Stimulated activated CD4-positive, alpha-beta T cell treated with anti-CD3 and anti-CD28 coated beads, Interleukin-1b, Interleukin-23, amount 100 ng/mL, for 48 hours (primary cell): ENCODE measurements at places on chromosomes 2 and 18.

DNA sequence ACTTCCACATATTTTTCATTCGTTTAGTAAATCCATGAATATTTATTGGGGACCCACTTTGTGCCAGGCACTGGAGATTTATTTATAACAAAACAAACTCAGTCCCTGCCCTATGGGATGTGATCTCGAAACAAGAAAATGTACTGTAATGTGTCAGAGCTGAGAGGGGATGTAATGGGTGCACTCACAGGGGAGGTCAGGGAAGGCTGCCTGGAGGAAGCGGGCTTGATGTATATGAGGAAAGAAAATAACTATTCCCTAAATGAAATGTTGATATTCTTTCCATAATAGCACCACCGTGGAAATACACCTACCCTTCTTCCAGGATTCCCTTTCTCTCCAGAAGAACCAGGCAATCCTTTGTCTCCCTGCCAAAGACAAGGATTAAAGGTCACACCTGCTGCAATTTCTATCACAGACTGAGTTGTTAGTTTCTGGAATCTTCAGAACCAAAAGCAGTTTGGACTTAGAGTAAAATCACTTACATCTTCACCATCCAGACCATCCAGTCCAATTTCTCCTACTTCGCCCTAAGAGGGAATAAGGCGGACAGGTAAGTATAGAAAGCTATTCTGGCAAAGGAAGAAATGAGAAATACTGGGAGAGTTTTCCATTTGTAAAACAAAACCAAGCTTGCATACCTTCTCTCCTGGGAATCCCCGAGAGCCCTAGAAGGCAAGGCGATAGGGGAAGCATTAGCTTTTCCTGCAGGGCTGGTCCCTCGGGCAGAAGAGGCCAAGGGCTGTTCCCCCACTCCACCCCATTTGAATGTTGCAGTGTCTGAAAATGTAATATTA, 55.0 kb downstream of the COL6A3 start:
- DNase-seq, result no peak

- no peak for DNase-seq
Observed at GRCh38 chr2:8277921-8278571, 403.8 kb upstream of the ID2 start.

DNA sequence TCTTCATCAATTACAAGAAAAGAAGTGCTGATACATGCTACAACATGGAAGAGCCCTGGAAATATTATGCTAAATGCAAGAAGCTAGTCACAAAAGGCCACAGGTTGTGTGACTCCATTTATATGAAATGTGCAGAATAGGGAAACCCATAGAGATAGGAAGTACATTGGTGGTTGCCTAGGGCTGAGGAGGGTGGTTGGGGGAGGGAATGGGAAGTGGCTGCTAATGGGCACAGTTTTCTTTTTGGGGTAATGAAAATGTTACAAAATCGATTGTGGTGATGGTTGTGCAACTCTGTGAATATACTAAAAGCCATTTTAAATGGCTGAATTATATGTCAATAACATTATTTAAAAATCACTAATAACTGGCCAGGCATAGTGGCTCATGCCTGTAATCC, 24.3 kb upstream of the RESP18 start:
- DNase-seq, result no peak

- no peak for DNase-seq
Observed at GRCh38 chr2:27572998-27573429, 9.8 kb upstream of the ZNF512 start.

DNA sequence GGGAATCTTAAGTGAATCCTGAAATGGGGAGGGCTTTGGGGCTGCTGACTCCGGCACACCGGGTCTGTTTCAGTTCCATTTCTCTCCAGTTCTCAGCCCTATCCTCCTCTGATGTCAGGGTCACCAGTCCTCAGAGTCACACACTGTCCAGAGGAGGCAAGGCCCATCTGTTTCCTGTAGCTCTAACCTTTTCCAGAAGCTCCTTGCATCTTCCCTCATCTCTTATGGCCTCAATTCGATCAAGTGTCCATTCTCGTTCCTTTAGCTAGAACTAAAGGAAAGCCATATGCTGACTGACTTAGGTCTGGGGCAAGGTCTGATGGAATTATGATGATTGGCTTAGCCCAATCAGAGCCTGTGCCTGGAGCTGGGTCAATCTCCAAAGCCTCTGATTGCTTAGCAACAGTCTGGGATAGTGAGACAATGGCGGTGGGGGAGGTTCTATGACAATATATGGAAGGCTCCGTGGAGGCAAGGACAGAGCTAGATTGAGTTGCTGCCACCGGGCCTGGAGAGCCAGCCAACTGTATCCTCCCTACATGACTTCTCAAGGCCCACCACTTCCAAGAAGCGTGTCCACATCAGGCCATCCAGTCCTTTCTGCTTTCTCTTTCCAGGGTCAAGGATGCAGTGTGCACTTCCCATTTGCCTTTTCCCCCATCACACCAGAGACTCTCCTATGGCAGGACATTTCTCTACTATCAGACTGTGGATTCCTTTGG, 5.2 kb downstream of the ANKRD53 start:
- no peak for DNase-seq

GRCh38 chr18:21053127-21053526, 58.5 kb downstream of the ROCK1 start:
- DNase-seq, result no peak

- DNase-seq, result no peak
Observed at GRCh38 chr2:213002383-213002782, 149.0 kb downstream of the IKZF2 start.

DNA sequence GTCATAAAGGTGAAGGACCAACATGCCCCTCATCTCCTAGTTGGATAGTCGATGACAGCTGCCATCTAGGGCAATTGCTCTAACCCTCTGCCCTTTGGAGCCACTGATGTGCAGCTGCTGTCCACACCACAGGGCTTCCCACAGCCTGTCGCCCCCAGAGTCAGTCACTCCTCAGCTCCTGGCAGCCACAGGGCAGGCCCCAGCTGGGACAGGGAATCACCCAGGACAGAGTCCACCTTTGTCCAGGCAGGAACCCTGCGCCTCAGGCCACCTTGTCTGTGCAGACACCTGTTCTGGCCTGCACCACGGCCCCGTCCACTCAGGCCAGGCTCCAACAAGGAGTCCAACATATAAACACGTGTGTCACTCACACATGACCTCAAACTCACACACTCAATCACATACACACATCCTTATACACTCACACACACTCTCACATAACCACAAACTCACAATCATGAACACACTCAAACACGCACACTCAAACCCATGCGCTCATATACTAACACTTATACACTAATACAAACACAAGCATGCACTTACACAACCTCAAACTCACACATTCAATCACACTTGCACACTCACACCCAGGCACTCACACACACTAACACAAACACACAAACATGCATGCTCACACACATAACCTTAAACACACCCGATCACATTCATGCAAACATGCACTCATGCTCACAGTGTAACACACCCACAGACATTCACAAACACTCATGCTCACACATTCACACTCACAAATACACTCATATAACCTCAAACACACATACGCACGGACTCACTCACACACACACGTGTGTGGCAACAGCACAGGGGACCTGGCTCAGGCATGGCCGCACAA, 29.7 kb downstream of the HDAC4 start:
- DNase-seq, result no peak

DNA sequence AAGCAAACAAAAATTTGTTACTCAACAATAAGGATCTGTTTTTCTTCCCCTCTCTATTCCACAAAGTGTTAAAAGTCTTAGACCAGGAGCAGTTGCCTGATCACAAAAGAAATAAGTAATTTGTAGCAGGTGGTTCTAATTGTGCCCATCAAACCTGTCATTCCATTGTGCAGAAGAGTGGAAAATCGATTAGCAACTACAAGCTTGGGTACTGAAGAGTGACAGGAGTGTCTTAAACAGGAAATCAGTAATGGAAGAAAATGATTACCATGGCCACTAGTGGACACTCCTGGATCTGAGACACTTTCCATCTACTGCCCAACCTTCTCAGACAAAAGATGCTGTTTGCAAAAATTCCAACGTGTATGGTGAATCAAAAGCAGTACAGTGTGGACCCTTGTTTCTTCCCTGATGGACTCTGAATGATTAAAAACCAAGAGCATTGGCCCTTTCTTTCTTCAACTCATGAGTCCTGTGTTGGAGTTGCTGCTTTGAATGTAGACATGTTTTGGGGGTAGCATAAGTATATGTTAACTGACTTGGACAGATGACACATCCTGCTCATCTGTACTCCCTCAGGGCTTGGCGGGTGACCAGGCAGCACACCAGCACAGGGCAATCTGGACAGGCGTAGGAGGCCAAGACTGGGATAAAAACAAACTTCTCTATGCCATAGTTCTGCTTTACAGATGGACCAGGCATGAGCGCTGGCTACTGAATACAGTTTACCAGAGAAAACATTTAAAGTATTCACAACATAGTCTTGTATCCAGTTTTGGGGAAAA, 51.9 kb downstream of the PLA2R1 start:
- DNase-seq, result no peak

GRCh38 chr2:31137211-31138036, 816 bp downstream of the GALNT14 start:
- no peak for DNase-seq

- no peak for DNase-seq
Observed at GRCh38 chr18:48127606-48128005, 197.1 kb upstream of the SMAD2 start.

DNA sequence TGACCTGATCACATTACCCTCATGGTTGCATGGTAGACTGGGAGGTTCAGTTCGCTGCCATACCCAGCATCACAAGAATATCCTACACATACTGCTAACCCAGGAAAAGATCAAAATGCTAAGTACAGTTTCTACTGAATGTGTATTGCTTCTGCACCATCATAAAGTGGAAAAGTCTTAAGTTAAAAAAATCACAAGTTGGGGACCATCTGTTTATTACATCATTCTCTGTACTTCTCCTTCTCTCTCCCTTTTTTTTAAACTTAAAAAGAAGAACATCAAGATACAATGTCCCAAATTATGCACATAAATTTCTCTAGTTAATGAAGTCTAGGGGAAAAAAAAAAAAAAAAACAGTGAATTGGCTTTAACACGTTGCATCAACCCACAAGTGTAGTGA, 43.3 kb downstream of the NBAS start:
- DNase-seq, result no peak

- DNase-seq, result no peak
Observed at GRCh38 chr2:223101340-223102039, 49.5 kb downstream of the KCNE4 start.

DNA sequence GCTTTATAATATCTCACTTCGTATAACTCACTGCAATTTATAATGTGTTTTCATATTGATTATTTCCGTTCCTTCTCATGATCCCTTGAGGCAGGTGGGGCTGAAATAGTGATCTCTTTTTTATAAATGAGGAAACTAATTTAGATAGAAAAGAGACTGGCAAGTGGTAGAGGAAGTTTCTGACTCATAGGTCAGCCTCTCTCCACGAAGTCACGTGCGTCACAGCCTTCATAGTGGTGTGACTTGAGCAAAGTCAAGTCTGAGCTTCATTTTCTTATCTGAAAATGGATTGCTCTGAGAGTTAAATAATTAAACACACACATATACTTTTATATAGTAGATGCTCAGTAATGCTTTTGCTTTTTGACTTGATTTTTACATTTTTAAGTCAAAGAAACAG, 19.9 kb downstream of the ABCG5 start:
- DNase-seq, result peak; percentile 34

- no peak for DNase-seq
Observed at GRCh38 chr2:128577141-128577930, 258.7 kb upstream of the HS6ST1 start.

- DNase-seq, result no peak
Observed at GRCh38 chr2:129763966-129764365, 215.5 kb upstream of the RAB6C start.

- DNase-seq, result no peak
Observed at GRCh38 chr2:133377599-133377998, 190.7 kb downstream of the NCKAP5 start.

GRCh38 chr2:39625927-39626270, 39.8 kb upstream of the TMEM178A start:
- DNase-seq, result no peak

- DNase-seq, result peak; percentile 3
Observed at GRCh38 chr2:151670346-151670745, 63.9 kb downstream of the NEB start.

- no peak for DNase-seq
Observed at GRCh38 chr2:42566837-42567321, 1.6 kb upstream of the MTA3 start.

GRCh38 chr2:160358046-160358445, 135.6 kb downstream of the RBMS1 start:
- DNase-seq, result no peak

- no peak for DNase-seq
Observed at GRCh38 chr2:55009277-55010060, 40.8 kb downstream of the RTN4 start.

DNA sequence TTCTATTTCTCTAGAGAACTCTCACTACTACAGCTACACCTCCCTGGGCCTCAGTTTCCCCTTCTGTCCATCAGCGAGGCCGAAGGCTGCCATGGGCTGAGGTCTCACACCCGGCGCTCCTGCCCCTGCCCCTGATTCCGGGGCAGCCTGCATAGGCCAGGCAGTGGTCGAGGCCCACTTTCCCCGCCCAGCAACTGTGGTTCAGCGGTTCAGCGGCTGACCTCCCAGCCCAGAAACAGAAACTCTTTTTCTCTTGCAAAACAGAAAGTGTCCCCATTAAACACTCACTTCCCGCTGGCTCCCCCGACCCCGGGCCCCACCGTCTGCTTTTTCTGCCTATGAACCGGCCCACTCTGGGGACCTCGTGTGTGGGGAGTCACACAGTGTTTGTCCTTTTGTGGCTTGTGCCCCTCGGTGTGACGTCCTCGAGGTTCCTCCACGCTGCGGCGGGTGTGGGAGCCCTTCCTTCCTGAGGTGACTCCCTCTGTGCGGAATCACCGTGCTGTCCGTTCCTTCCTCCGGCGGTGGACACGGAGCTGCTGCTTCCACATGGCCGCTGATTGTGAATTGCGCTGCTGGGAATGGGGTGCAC, 16.0 kb downstream of the PDCD1 start:
- peak; percentile 48 for DNase-seq

DNA sequence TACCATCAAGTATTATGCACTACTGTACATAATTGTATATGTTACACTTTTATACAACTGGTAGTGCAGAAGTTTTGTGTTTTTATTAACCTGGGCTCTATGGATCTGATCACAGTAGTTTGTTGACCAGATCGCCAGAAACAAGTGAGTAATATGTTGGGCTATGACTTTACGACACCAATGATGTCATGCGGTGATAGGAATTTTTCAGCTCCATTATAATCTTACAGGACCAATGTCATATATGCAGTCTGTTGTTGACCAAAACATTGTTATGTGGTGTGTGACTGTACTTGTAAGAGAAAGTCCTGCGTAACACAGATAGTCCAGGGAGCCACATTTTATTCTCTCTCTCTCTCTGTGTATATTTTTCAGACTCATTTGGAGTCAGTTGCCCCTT, 4.5 kb upstream of the ACOXL start:
- DNase-seq, result no peak

GRCh38 chr2:121666042-121666441, 16.8 kb upstream of the CLASP1 start:
- no peak for DNase-seq

GRCh38 chr18:50232419-50232818, 33.9 kb downstream of the CFAP53 start:
- no peak for DNase-seq

- DNase-seq, result no peak
Observed at GRCh38 chr2:75030218-75031009, 72.0 kb downstream of the POLE4 start.
